ENCODE measurements at places on chromosomes 2 and 18.

DNA sequence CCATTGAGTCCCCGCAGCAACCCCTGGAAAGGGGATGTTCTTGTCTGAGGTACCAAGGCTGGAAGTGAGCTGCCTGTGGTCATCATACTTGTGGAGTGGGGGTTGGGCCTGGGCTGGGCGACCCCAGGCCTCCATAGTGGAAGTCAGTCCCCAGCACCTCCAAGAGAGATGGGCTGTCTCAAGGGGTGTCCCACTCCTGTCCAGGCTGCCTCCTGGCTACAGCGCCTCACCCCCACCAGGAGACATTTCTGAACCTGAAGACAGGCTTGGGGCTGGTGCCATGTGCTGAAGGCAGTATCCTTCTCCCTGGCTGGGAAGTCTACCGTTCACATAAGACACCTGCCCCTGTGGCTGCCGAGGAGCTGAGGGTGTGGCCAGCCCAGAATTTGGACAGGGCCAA, 28.9 kb downstream of the INHBB start:
- DNase-seq, result no peak

GRCh38 chr2:10120877-10121574, 1.5 kb upstream of the RRM2 start:
- DNase-seq, result no peak

DNA sequence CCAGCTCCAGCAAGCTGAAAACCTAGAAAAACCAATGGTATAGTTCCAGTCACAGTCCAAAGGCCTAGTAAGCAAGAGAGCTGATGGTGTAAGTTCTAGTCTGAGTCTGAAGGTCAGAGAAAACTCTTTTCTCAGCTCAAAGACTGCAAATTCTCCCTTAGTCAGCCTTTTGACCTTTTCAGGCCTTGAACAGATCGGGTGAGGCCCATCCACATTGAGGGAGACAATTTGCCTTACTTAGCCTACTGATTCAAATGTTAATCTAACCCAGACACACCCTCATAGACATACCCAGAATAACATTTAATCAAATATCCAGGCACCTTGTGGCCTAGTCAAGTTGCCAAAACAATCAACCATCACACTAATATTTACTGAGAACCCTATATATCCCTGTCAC, 110.8 kb upstream of the KCNJ3 start:
- no peak for DNase-seq

GRCh38 chr18:274313-274712, 6.5 kb upstream of the THOC1 start:
- DNase-seq, result no peak

DNA sequence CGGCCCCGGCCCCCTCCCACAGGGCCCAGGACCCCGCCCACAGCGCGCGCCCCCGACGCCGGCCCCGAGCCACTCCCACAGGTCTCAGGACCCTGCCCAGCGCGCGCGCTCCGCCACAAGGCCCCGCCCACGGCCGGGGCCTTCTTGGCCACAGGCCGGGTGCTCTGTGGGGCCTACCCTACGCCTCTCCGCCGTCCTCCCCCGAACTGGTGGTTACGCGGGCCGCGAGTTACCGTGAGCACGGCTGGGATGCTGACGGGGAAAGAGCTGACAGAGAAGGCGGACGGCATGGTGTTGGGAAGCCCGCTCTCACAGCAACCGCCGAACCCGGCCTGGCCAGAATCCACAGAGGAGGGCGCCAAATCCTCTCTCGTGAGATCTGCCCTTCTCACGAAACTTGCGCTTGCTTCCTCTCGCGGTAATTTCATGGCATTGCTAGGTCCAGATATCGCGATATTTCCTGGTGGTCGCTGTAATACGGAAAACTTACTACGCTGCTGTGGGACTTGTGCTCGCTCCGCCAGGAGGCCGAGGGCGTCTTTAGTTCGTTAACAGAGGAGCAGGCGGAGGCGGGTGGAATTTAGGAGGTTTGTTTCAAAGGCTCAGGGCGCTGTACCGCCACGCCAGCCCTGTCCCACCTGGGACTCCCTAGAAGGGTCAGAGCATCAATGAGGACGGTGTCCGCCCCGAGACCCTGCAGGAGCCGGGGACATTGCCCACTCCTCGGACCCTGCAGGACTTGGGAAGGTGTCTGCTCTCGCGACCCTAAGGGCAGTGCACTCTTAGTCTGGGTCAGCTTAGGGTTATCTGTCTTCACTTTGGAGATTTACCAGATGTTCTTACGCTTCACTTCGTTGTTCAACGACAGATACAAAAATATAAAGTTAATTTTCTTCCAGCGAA, at the start of gene TMEM18:
TSS of gene TMEM18 (minus strand) at position 351 of the 903 bp plus-strand sequence. CDS start at position 290, 61 bp downstream.
- peak; percentile 86 for DNase-seq

DNA sequence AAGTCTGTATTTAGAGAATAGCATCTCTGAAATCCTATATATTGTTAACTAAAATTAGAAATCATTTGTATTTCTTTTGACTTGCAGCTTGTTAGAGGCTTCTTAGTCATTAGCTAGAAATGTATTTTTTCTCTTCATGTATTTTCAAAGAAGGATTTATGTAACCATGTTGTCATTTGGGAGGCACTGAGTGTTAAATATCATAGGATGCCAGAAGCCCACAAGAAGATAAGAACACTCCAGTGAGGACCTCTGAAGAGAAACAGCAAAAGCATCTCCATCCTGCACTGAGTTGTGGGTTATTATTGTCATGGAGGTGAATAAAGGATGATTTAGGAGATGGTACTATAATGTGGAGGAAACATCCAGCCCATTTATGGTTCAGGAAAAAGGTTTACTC, 93.5 kb downstream of the UBE2E3 start:
- no peak for DNase-seq

DNA sequence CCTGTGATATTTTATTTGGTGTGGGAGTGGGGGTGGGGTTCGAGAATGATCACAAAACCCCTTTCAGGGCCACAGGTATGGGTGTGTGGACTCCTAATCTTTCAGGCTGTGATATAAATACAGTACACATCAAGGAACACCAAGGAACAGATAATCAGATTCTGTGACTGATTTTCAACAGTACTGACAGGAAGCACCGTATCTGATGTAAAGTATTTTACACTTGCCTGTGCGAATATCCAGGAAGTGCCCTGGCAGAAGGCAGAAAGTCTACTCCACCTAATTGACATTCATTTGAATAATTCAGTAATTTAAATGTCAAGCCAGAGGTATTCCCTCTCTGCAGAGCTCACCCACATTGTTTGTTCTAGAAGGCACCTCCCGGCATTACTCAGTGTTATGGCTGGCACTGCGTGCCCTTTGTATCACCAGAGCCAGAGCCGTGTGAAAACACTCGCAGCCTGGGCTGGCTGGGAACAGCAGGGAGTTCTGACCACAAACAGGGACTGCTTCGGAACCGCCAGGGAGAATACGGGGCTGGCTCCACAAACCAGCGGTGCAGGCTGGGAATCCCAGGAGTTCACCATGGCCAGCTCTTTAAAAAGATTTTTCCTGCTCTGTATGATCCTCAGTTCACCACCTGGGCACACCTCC, 91.8 kb downstream of the ACVR1 start:
- DNase-seq, result peak; percentile 54

- peak; percentile 1 for DNase-seq
These were observed 167.4 kb downstream of the PTGR3 start for GRCh38 chr18:75041586-75041985.

GRCh38 chr2:68969736-68970490, 4.5 kb upstream of the GKN1 start:
- no peak for DNase-seq

- no peak for DNase-seq
These were observed 486.5 kb downstream of the TDRD15 start for GRCh38 chr2:21610304-21610703.

GRCh38 chr2:44807201-44808025, 134.1 kb upstream of the SIX3 start:
- no peak for DNase-seq

- DNase-seq, result no peak
These were observed 12.0 kb downstream of the UGP2 start for GRCh38 chr2:63853527-63854310.

DNA sequence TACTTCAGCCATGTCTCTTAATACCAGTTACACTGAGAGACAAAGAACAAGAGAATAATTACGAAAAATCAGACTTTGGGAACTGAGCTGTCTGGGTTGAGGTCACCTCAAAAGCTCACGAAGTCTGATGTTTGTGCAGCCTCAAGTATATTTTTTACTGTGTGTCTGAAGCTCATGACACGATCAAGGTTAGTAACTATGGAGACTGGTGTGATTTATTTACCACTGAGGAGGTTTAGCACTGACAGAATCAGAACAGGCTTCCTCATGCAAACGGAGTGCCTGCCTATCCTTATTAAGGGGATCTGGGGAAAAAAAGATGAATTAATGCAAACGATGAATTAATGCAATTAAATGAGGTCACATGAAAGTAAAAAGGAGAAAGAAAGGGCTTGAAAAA, 61.1 kb upstream of the RAPH1 start:
- no peak for DNase-seq

DNA sequence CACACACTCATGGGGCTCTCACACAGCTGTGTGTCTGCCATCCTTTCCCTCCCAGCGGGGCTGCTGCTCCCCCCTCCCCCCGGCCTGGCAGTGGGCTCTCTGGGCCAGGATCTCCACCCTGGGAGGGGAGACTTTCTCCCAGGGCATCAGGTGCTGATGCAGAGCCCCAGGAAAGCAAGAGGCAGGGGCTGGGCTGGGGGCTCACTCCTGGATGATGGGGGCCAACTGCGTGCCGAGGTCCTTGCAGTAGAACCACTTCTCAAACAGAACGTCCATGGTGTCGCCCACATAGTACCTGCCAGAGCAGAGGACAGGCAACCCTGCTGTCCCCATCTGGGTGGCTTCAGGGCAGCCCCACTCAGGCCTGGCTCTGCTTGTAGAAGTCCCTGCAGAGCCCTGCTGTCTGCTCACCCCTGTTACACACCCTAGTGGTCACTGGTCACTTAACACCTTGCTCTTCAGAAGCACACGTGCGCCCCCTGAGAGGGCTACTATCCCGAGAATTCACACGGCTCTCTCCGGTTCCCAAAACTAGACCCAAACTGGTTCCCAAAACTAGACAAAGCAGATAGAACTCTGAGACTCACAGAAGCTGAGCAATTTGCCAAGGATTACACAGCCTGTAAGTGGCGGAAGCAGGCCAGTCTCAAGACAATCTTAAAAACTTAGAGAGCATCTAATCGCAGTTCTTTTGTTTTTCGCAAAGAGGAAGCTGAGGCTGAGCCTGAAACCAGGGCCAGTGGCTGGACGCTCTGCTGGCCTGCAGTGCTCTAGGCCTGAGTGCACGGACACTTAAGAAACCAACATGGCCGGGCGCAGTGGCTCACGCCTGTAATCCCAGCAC, 6.6 kb upstream of the OXER1 start:
- peak; percentile 63 for DNase-seq

- no peak for DNase-seq
These were observed 29.5 kb downstream of the GLI2 start for GRCh38 chr2:120764991-120765677.

GRCh38 chr2:158644139-158644538, 151.0 kb upstream of the DAPL1 start:
- DNase-seq, result peak; percentile 23

- DNase-seq, result no peak
These were observed 482.2 kb upstream of the CELF4 start for GRCh38 chr18:38047820-38048219.

Data from H54 (cell line).